ENCODE measurements at places on chromosomes 16 and 17. TPM values are rescaled to one million over a fixed set of nuclear protein-coding genes. Genes with fewer than 3 reads are reported as not detected.

CCL2 gene
- polyA plus RNA-seq, result 34.5 TPM

- H3K4me3 ChIP-seq, result no peak overlapping the region
- H3K27me3 ChIP-seq, result no peaks in the 10 kb centered on the region
- peaks cover 46% of the 10 kb centered on the region for H3K36me3 ChIP-seq
- H3K4me1 ChIP-seq, result peaks cover 14% of the 10 kb centered on the region
Measured at GRCh38 chr17:75899767-75900468, 3.2 kb upstream of the TRIM65 start.

DNA sequence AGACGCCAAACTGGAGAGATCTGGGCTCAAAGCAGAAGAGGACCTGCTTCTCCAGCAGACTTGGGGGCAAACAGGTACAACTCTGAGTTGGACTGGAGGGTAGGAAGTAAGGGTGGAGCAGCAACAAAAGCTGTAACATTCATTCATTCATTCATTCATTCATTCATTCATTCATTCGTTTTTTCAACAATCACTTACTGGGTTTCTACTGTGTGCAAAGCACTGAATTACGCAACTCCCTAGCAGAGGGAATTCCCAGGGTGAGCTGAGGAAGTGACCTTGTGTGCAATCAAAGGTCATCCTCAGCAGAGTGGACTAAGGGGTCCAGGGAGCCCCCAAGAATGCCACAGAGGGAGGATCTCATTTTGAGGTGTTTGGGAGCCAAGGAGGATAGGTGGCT lies 231.1 kb upstream of the SDK2 start:
- no peak for DNase-seq
- no peaks in the 10 kb centered on the region for H3K4me1 ChIP-seq
- H3K27me3 ChIP-seq, result peaks cover 3% of the 10 kb centered on the region
- H3K4me3 ChIP-seq, result no peak overlapping the region

TCAP gene
- polyA plus RNA-seq, result 2.2 TPM

PDE6G gene
- 2.6 TPM for polyA plus RNA-seq

- H3K4me3 ChIP-seq, result no peak overlapping the region
- no peak for DNase-seq
- H3K4me1 ChIP-seq, result no peaks in the 10 kb centered on the region
- H3K36me3 ChIP-seq, result no peaks in the 10 kb centered on the region
- H3K27me3 ChIP-seq, result no peaks in the 10 kb centered on the region
- H3K27ac ChIP-seq, result no peak overlapping the region
Measured at GRCh38 chr17:13806092-13806491, 204.4 kb upstream of the HS3ST3A1 start.

ADAMTS18 gene
- polyA plus RNA-seq, result 1.9 TPM
